Motor neuron (in vitro differentiated cells): ENCODE measurements at places on chromosomes 6 and 20. TPM values are rescaled to one million over a fixed set of nuclear protein-coding genes. Genes with fewer than 3 reads are reported as not detected.

Gene CRISP1
- not detected in 2 replicates for total RNA-seq

Gene CDH4
- 39.0 and 41.6 TPM in 2 replicates for total RNA-seq

Gene NKAIN2
- 11.2 and 12.8 TPM in 2 replicates for total RNA-seq

Gene BHLHE23
- 0.22 TPM in 1 of 2 replicates, not detected in the other for total RNA-seq

Gene AHCY
- total RNA-seq, result 275 and 333 TPM in 2 replicates

Gene NKX2-2
- total RNA-seq, result 0.50 TPM in 1 of 2 replicates, not detected in the other

Gene ADAM33
- total RNA-seq, result 7.1 and 13.3 TPM in 2 replicates

Gene ANGPT4
- total RNA-seq, result 0.28 and 0.29 TPM in 2 replicates

Gene CTCFL
- total RNA-seq, result 0.55 and 0.83 TPM in 2 replicates

Gene ARHGAP18
- total RNA-seq, result 1.9 and 2.2 TPM in 2 replicates

Gene WFDC5
- total RNA-seq, result 0.23 and 0.29 TPM in 2 replicates

Gene RIPPLY2
- total RNA-seq, result 3.6 and 6.1 TPM in 2 replicates

Gene KCNG1
- total RNA-seq, result 0.76 and 3.1 TPM in 2 replicates

Gene SRMS
- 0.21 TPM in 1 of 2 replicates, not detected in the other for total RNA-seq

Gene PRSS35
- 4.3 and 4.4 TPM in 2 replicates for total RNA-seq

Gene RWDD1
- total RNA-seq, result 47.4 and 62.6 TPM in 2 replicates

Gene IYD
- 0.08 and 0.24 TPM in 2 replicates for total RNA-seq

Gene TSPO2
- not detected in 2 replicates for total RNA-seq

Gene AP5S1
- total RNA-seq, result 2.6 and 2.8 TPM in 2 replicates

Gene CASS4
- total RNA-seq, result 0.85 TPM in 1 of 2 replicates, not detected in the other

Gene ADGRF1
- under 0.01 and 0.31 TPM in 2 replicates for total RNA-seq

Gene TPX2
- 4.5 and 4.6 TPM in 2 replicates for total RNA-seq

Gene DSN1
- total RNA-seq, result 4.2 and 4.8 TPM in 2 replicates

Gene SLC52A3
- total RNA-seq, result 0.31 TPM in 1 of 2 replicates, not detected in the other

Gene LGSN
- 0.36 and 1.0 TPM in 2 replicates for total RNA-seq

Gene VSTM2L
- 28.9 and 30.4 TPM in 2 replicates for total RNA-seq
